ENCODE measurements at places on chromosomes 1 and 21.

- no peak for DNase-seq
Measured at GRCh38 chr1:9071554-9072235, 2.3 kb upstream of the SLC2A5 start.

- DNase-seq, result no peak
Measured at GRCh38 chr21:36169470-36170128, 13.0 kb downstream of the DOP1B start.

GRCh38 chr1:55580845-55581332 is 365.7 kb upstream of the USP24 start:
- DNase-seq, result peak; percentile 95

- DNase-seq, result peak; percentile 90
Measured at GRCh38 chr1:20058531-20058930, 11.5 kb upstream of the PLA2G5 start.

- DNase-seq, result no peak
Measured at GRCh38 chr1:68149110-68149798, 83.1 kb downstream of the WLS start.

- no peak for DNase-seq
Measured at GRCh38 chr1:1048765-1049164, 25.3 kb downstream of the RNF223 start.

- DNase-seq, result no peak
Measured at GRCh38 chr1:183129921-183130690, 56.0 kb upstream of the LAMC2 start.

DNA sequence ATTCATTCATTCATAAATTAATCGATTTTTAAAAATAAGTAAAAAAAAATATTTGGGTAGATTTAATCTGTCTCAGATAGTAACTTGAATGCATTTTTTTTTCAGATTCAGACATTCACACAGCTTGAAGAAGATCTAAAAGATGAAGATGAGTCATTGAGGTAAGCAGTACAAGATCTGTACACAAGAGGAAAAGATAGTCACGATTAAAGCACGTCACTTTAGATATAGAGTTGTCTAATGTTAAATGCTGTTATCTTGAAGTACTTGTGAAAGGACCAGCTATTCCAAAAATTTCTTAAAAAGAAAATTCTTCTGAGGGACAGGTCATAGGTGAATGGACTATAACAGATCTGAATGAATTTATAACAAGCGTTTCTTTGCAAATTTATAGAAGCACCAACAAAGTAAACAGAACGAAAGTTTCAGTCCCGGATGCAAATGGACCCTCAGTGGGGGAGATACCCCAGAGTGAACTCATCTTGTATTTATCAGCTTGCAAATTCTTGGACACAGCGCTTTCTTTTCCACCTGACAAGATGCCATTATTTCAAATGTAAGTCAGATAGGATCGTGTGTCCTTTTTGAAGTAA is 31.2 kb upstream of the MORC3 start:
- DNase-seq, result no peak

DNA sequence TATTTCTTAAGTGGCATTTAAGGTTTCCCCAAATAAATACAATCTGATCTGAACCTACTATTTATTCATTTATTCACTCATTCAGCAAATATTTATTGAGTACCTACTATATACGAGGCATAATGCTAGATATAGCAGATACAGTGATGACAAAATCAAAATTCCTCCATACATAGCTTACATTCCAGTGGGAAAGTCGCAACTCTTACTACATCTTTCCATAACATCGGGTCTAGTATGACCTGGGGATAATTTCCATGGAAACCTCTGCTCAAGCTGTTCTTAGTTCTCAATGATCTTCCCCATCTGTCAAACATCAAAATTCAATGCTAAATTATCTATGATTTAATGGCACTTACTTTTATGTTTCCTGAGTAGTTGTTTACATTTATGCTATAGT is 70.8 kb upstream of the PRKACB start:
- DNase-seq, result peak; percentile 57

GRCh38 chr1:180696361-180696760 is 64.5 kb downstream of the XPR1 start:
- DNase-seq, result no peak

GRCh38 chr1:201326710-201327109 is 43.4 kb downstream of the PKP1 start:
- DNase-seq, result no peak

GRCh38 chr1:54220004-54220811 is 20.2 kb downstream of the MRPL37 start:
- peak; percentile 31 for DNase-seq

GRCh38 chr1:206111271-206111927 is 5.8 kb downstream of the AVPR1B start:
- no peak for DNase-seq

DNA sequence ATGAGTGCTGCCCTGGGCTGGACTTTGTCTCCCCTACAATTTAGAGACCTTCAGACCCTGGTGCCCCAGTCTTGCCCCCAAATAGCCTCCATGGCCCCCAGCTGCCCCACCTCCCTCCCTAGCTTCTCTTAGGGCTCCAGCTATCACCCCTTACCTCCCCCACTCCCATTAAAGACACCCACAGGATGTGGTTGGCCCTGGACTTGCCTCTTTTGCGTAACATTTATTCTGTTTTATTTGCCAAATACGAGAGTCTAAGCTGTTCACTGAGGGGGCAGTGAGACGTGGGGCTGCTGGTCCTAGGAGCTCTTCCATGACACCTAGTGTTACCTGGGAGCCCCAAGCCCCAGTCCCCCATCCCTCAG is 4.5 kb downstream of the ZC3H12A start:
- peak; percentile 53 for DNase-seq

DNA sequence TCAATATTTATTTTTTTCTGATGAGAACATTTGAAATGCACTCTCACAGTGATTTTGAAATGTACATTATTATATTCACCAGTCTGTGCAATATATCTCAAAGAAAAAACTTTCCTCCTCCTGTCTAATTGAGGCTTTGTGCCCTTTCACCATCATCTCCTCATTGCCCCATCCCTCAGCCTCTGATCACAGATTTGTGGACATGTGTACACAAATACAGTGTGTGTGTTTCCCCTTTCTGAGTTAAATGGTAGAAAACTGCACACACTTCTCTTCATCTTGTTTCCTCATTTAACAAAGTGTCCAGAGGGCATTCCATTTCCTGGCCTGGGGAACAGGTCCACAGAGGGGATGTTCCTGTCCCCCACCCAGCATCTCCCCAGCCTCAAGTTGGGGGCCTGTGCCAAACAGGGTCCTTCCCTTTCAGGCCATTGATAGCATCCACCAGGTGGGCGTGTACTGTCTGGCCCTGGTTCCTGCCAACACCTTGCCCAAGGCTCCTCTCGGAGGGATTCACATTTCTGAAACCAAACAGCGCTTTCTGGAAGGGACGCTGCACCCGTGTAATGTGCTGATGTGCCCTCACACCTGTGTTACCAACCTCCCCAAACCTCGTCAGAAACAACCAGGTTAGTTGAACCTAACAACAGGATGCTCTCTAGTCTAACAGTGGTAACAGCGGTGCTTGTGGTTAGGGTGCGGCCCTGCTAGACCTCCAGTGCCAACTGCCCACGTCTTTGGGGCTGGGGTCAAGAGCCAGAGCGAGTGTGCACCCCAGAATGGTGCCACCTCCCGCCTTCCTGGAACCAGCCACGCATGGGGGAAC is 54.6 kb downstream of the S100B start:
- DNase-seq, result no peak

GRCh38 chr21:28100366-28100765 is 892.3 kb downstream of the LTN1 start:
- DNase-seq, result no peak

DNA sequence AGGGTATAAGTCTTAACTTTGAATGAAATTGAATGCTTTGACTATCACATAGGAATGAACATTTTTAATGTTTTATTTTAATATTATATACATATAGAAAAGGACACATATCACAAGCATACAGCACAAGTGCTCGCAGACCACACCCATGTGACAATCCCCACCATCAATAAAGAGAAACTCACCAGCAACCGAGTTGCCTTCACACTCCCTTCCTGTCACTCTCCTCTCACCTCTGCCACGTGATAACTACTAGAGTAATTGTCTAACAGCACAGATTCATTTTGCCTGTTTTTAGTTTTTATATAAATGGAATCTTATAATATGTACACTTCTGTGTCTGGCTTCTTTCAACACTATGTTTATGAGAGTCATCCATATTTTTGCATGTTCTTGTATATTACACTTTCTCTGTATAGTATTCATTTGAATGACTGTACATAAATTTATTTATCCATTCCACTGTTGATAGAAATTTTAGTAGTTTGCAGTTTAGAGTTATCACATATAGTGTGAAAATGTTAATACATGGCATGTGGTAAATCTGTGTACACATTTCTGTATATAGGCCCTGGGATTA is 304.9 kb upstream of the DUSP10 start:
- no peak for DNase-seq

GRCh38 chr1:3372317-3372716 is 82.1 kb upstream of the ARHGEF16 start:
- DNase-seq, result no peak

- DNase-seq, result no peak
Measured at GRCh38 chr1:199937661-199938060, 89.8 kb upstream of the NR5A2 start.

DNA sequence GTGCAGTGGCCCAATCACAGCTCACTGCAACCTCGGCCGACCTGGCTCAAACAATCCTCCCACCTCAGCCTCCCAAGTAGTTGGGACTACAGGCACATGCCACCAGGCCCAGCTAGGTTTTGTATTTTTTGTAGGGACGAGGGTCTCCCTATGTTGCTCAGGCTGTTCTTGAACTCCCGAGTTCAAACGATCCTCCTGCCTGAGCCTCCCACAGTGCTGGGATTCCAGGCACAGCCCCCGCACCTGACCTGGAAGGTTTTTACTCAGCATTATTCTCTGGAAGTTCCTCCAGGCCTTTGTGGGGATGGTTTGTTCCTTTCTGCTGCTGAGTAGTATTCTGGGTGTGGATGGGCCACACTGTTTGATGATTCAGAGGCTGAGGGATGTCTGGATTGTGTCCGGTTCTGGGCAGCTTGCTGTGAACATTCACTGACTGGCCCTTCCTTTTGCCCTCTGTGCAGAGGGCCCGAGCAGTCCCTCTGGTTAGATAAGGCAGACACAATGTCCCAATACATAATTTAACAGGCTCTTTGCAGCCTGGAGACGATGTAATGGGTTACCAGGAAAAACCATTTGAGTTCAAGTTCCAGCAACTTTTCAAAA is 6.0 kb upstream of the TRAPPC10 start:
- DNase-seq, result peak; percentile 94

- DNase-seq, result no peak
Measured at GRCh38 chr21:36245649-36246048, 74.3 kb upstream of the MORC3 start.

- DNase-seq, result no peak
Measured at GRCh38 chr1:51439053-51439452, 80.0 kb downstream of the EPS15 start.

DNA sequence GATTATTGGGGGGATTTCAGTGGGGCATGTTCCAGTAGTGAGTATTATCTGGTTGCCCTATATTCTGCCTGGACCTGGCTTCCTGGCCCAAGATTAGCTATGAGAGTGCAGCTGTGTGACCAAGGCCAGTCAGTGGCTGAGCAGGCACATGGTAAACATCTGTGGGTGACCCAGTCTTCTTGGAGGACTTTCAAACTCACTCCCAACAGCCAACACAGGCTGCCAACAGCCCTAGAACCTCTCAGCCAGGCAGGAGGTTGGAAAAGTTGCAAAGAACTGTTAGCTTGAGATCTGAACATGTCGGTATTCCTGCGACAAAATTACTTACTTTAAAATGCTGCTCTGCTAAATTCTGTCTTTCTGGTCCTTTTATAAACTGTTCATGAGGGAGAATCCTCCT is 192.4 kb downstream of the TGFBR3 start:
- peak; percentile 19 for DNase-seq

DNA sequence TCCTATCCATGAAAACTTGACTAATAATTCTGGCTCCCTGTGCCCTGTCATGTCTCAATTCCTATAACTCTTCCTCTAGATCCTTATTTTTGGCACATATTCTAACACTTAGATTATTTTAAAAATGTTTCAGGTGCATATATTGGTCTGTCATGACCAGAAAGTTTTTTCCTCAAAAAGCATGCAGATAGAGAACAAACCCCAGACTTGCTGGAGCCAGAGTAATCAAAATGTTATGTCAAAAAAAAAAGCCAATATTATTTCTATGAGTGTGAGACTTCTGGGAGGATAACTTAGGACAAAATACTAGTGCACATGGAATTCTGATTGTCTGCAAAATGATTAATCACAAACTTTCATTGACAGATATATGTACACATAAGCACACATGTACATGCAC is 135.1 kb upstream of the MROH9 start:
- peak; percentile 16 for DNase-seq

GRCh38 chr1:175089136-175089718 is 21.6 kb downstream of the TNN start:
- DNase-seq, result no peak

DNA sequence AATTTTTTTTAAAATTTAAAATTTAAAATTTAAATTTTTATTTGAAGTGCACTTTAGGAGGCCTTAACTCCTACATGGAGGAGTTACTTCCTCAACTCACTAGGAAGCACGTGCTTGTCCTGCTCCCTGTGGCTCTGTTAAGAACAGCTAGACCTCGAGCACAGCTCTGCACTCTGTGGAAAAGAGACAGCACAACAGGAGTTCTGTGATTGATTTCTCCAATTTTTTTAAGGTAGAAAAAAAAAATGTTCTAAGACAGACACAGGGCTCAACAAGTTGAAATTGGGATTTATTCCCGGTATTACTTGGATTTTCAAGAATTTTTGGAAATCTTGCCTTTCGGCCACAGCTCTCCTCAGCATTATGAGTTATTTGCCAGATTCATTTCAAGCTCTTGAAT is 356.6 kb upstream of the LYPLAL1 start:
- DNase-seq, result no peak

DNA sequence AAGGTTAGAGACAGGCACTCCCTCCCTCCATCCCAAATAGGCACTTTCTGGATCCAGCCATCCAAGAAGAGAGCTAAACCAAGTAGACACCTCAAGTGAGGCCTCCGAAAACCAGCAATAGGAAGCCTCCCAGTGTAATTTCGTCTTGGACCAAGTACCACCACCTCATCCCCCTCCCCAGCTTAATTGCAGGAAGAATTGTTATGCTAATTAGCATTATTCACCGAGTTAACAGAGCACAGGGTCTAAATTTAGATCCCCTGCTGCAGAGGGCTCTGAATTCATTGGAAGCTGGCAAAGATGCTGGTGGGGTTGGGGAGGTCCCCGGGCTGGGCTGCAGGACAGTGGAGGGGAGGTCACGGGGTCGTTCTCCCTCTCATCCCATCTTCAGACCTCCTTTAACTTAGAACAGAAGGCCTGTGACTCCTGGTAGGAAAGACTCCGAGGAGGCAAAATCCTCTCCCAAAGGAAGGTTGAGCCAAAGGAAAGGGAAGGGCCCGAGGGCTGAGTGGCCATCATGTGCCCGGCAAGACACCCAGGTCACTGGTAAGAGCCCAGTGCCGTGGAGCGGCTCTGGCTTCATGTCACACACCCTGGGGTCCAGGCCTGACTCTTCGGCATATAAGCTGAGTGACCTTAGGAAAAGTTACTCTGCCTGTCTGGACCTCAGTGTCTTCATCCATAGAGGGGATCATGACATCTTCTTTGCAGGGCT is 209.2 kb upstream of the GRIK3 start:
- DNase-seq, result no peak
